Hematopoietic multipotent progenitor cell treated with erythropoietin and hydrocortisone succinate and interleukin-3 and kit ligand, for 15 days (in vitro differentiated cells): ENCODE measurements at places on chromosomes 6 and 20.

DNA sequence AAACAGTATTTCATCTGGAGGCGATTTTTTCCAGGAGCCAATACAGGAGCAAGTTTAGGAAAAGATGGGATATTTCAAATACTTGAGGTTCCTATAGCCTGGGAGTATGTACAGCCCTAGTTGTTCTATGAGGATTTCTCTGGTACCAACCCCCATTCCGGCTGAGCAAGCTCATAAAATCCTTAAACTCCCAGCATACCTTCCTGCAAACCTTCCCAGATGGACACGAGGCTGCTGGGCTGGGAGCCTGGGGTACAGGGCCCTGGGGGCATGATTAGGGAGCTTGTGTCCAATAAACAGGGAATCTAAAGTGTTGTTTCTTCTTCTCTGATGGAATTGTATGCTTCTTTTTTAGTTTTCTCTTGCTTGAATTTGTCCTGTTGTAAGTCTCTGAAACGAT is 1.5 kb downstream of the PRRC2A start:
- no peak for DNase-seq

DNA sequence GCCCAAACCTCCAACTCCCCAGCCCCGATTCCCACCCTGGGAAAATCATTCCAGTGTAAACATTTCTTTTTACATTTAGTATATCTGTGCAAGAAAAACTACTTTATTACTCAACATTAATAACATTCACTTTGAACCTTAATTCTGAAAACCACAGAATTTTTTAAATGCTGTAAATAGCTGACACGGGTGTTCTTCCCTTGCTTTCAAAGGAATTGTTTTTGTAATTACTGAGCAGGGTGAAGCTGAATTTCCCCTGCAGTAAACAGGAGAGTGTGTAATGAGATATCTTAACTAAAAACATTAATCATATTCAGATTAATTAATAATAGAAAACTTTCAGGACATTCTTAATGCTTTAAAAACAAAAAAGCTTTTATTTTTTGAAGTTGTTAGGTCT is 99.3 kb upstream of the CITED2 start:
- DNase-seq: no peak

GRCh38 chr20:32312718-32313424 is 35.4 kb downstream of the KIF3B start:
- DNase-seq: no peak

DNA sequence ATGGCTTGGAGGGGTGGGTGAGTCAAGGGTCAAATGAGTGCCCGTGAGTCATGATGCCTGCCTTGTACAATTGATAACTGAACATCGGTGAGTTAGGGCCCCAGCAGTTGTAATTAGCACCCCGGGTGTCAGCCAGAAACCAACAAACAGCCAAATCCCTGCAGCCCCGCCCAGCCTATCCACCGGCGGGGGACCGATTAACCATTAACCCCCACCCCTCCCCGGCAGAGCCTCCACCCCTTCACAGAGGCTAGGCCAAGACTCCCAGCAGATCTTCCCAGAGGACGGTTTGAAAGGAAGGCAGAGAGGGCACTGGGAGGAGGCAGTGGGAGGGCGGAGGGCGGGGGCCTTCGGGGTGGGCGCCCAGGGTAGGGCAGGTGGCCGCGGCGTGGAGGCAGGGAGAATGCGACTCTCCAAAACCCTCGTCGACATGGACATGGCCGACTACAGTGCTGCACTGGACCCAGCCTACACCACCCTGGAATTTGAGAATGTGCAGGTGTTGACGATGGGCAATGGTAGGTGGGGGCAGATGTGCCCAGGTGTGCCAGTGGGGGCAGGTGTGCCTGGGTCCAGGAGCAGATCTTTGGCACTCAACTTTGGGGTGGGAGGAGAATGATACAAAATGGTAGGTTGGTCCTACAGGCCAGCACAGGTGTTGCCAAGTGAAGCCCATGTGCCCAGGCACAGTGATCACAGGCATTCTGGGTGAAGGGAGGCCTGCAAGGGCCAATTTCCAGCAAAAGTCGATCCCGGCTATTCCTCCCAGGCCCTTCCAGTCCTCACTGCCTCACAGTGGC is 45.7 kb downstream of the HNF4A start:
- peak; percentile 34 for DNase-seq

- DNase-seq: no peak
Measured at GRCh38 chr6:43895656-43896328, 125.8 kb downstream of the VEGFA start.

- DNase-seq: no peak
Measured at GRCh38 chr20:38789503-38790199, 15.8 kb upstream of the PPP1R16B start.

DNA sequence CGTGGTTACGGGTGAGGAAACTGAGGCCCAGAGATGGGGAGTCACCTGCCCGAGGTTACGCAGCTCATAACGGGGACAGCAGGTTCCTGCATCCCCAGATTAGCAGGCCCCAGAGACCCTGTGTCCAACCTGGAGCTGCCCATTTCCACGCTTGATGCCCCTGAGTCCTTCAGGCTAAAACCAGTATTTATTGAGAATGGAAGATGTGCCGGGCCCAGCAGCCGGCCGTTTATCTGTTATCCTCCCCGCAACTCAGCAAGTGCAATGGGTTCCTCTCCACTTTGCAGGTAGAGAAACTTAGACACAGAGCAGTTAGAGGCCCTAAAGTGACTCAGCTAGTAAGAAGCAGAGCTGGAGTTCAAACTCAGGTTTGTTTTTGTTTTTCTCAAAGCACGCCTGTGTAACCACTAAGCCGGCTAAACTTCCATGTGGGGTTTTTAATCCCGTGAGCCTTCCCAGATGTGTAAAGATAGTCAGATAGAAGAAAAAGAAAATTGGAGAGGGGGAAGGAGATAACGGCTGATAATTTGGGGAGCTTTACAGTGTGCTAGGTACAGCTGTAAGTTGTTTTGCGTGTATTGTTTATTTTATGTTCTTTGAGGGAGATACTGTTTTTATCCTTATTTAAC is 775 bp downstream of the PFDN4 start:
- DNase-seq: peak; percentile 46

DNA sequence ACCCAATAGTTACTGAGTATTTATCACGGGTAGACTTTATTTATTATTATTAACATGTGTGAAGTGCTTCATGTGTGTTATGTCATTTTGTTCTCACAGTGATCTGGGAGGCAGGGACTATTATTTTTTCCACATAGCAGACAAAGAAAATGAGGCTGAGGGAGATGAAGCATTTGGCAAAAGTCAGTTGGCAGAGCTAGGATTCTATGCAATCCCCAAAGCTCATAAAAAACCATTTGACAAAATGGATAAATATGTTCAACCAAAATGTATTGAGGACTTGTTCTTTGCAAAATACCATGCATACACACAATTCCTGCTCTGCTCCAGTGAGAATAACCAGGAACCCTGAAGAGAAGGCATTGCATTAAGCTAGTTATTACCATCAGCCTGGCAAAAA is 184.4 kb downstream of the HS3ST5 start:
- DNase-seq: no peak

DNA sequence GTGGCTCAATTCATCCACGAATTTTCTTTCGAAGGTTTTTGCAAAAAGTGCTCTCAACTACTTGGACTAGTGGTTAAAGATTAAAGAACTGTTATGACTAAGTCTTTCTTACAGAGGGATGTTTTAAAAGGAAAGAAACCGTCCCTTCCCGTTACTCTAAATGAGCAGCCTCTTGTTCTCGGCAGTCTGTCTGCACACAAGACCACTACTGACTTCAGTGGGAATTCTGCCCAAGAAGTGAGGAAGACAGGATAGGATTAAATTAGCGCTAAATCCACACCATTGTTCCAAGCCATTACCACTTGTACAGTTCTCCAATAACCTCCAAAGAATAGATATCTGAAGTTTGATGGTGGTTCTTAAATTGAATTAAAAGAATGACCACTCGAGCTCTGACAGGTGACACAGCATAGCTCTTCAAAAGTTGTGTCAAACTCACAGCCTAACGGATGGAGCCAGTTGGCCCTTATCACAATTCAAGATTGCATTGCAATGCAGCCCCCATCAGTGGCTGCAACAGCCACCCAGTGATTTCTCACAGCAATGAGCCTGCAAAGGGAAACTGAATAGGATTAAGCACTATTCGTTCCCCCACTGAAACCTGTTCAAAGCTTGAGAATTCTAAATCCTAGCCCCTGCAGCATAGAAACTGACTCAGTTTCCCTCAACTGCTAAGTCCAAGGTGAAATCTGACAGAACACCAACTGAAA is 1.8 kb downstream of the EPB41L2 start:
- no peak for DNase-seq

- DNase-seq: no peak
Measured at GRCh38 chr20:49456646-49457045, 25.8 kb downstream of the KCNB1 start.

GRCh38 chr6:102995491-102995890 is 1602.0 kb downstream of the GRIK2 start:
- DNase-seq: no peak

- DNase-seq: peak; percentile 30
Measured at GRCh38 chr6:127186889-127187288, 68.4 kb downstream of the RSPO3 start.

DNA sequence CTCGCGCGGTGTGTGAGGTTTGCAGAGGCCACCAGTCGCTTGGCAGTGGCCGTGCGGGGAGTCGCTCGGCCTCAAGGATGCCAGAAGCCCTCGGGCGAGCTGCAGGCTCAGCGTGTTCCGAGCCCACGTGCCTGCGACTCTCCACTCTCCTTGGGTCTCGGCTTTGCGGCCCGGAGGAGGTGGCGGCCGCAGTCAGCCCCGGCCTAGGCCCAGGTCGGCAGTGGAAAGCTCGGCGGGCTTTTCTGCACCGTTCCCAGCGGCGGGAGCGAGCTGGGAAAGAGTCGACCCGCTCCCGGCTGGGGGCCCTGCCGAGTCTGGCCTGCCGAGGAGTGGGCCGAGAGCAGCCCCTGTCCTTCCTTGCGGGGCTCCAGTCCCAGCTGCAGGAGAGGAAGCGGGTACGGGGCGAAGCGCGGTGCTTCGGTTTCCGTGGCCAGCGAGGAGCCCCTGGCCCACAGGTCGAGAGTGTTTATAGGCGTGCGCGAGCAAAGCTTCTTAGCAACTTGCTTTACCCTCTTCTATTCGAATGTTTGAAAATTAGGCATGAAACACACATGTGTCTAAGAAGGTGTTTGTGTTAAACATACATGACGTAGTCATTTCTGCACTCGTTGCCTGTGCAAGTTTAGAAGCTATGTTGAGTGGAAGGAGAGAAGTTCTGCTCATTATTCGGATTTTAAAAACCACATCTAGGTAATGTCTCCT is 5.6 kb downstream of the FOXC1 start:
- DNase-seq: no peak

DNA sequence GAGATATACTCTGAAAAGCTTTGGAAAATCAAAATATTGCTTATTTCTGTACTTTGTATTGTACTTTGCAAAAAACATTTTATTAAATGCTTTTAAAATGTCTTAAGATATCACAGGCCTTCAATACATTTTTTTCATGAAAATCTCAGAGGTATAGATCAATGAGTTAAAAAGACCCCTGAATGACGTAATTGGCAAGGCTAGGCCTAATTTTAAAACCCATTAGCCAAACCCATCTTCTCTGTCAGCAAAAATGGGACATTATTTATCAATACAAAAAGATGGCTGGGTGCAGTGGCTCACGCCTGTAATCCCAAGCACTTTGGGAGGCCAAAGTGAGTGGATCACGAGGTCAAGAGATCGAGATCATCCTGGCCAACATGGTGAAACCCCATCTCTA is 84.8 kb upstream of the PAK5 start:
- no peak for DNase-seq

- no peak for DNase-seq
Measured at GRCh38 chr6:40611912-40612311, 24.7 kb upstream of the LRFN2 start.

GRCh38 chr20:43748274-43748673 is 21.5 kb upstream of the GTSF1L start:
- no peak for DNase-seq

- DNase-seq: no peak
Measured at GRCh38 chr6:163599136-163599535, 184.6 kb downstream of the QKI start.

GRCh38 chr6:152127432-152128165 is 320.1 kb downstream of the ESR1 start:
- DNase-seq: no peak

DNA sequence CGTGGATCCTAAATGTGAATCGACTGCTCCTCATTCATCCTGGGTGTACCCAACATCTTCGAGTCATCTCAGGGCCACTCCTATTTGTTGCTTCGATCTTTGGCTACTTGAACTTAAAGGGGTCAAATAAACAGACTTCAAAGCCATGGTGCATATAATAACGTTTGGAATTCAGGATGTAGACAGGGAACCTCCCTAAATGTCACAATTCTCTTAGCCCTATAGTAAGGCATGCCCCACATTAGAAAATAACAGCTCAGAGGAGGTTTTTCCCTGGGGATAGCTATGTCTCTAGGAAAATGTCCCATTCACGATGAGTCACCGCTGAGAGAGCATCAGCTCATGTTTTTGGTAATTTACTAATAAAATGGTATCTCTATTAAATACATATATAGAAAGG is 54.8 kb upstream of the BMP6 start:
- DNase-seq: no peak

DNA sequence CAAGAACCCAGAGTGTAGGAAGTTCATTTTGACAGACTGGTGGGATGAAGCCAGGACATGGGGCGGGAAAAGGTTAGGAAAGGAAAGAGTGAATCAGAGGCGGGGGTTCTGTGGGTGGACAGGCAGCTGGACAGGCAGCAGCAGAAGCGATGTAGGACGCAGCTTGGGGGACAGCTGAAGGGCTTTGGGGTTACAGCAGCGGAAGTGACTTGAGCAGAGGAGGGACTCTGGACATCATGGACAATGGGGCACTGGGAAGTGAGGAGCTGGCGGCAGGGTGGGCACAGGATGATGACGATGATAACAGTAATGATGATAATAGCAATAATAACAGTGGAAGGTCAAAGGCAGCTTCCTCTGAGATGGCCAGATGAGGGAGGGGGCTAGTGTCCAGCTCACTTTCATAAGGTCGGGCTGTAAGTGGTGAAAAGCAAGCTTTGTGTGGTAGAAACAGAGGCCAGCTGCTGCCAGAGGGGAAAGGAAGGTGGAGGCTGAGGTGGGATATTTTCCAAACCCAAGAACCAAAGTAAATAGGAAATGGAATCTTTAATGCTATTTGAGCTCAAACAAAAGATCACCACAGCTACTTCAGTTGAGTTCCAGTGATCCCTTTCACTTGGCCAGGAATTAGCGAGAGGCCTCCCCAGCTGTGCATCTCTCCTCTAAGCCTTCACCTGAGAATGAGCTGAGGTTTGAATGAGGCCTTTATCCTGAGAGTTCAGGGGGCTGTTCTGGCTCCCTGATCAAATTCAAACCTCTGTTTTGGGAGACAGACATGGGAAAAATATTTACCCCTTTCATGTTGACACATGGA is 433.5 kb downstream of the DHX35 start:
- DNase-seq: no peak

GRCh38 chr20:44610313-44610962 is 28.1 kb downstream of the PKIG start:
- peak; percentile 32 for DNase-seq

DNA sequence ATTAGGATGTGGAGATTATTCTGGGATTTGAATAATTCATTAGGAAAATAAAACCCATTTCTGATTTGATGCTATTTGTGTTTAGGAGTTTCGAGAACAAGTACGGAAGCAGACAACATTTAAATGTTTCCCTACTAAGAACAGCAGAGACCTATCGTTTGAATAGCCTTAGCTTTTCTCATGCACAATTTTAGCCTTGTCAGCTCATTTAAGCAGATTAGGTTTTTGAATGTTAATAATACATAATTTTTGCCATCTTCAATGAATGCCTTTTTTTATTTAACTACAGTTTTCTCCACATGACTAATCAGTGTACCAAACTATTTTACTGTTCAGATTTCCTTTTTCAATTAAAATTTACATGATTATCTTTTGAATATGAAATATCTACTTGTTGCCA is 592.0 kb downstream of the BCKDHB start:
- no peak for DNase-seq
